ENCODE measurements at places on chromosomes 5 and 9. TPM values are rescaled to one million over a fixed set of nuclear protein-coding genes. Genes with fewer than 3 reads are reported as not detected.

GRCh38 chr5:169175733-169176132, 125.2 kb downstream of the SLIT3 start:
- no peaks in the 10 kb centered on the region for H3K27me3 ChIP-seq
- no peak overlapping the region for H3K27ac ChIP-seq
- no peaks in the 10 kb centered on the region for H3K36me3 ChIP-seq
- H3K4me1 ChIP-seq, result no peaks in the 10 kb centered on the region

GRCh38 chr5:122156724-122157325, 27.5 kb downstream of the ZNF474 start:
- H3K27ac ChIP-seq, result no peak overlapping the region
- no peaks in the 10 kb centered on the region for H3K36me3 ChIP-seq
- H3K27me3 ChIP-seq, result no peaks in the 10 kb centered on the region
- no peak for DNase-seq
- H3K4me1 ChIP-seq, result no peaks in the 10 kb centered on the region

Gene SAXO1
- total RNA-seq, result not detected

Gene SLC6A19
- total RNA-seq, result not detected

Data from right atrium auricular region (tissue), 2 donors.